ENCODE measurements at places on chromosomes 1 and 21.

- DNase-seq = no peak
Measured at GRCh38 chr1:240198376-240198775, 106.7 kb downstream of the FMN2 start.

GRCh38 chr1:156490401-156491032, 10.1 kb downstream of the MEF2D start:
- DNase-seq = peak; percentile 66

- no peak for DNase-seq
Measured at GRCh38 chr1:158471920-158472319, at the start of gene OR10R2. Gene OR10R2, plus strand, starts transcription at chr1:158472220. Its CDS starts 106 bp downstream, at chr1:158472326.

DNA sequence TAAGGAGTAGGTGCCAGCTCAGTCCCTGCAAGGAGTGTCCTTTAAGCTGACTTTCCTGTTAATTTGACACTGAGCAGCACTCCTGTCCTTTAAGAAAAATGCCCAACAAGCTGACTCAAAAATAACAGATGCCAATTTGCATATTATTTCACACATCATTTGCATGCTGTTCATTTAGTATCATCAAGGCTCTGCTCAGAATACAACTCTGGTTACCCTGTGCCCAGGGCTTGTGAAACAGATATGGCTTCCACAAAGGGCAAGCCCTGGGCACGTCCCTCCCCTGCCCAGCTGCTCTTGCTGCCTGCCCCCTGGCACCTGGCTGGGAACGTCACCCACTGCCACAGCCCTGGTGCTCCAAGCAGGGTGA, 10.3 kb downstream of the KCNN3 start:
- no peak for DNase-seq

DNA sequence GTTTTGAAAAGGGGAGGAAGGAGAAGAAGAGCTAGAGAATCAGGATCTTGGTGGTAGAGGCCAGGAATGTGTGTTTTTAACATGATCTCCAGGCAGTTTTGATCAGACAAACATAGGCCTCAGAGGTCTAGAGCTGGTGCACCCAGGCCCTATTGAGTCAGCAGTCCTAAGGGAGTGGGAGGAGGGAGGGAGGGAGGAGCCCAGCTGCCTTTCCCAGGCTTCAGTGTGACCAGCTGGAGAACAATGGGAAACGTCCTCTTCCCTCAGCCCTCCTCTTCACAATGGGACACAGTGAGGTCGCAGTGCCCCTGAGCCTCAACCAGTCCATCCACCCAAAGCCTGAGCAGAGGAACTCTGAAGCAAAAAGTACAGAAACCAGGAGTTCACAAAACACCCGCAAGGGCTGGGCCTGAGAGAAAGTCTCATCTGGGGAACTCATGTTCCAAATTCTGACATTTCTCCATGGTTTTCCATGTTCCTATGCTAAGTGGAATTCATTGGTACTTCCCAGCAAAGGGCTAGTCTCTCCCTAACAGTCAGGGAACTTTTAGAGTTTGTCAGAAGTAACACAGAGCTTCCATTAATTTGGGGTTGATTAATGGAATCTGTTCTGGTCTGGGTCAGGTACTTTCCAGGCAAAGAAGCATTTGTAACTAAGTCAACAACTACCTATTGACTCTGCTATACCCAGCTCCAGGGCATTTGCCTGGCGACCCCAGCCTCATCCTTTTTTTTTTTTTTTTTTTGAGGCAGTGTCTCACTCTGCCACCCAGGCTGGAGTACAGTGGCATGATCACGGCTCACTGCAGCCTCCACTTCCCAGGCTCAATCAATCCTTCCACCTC, 37.5 kb downstream of the ELAPOR1 start:
- DNase-seq = peak; percentile 73

DNA sequence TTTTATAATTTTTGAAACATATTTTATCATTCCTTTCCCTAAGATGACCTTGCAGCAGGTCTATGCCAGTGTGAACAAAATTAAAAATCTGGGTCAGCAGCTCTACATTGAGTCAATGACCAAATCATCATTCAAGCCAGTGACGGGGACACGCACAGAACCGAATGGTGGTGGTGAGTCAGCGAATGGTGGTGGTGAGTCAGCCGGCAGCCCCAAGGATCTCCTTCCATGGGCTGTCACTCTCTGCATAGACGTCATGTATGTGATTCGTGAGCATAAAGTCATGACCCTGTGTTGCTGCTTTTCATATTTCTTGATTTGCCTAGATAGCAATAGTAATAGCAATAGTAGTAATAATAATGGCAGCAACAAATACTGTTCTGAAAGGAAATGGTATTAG, 26.3 kb downstream of the PER3 start:
- DNase-seq = no peak

- no peak for DNase-seq
Measured at GRCh38 chr1:64327119-64327518, 123.7 kb downstream of the UBE2U start.

DNA sequence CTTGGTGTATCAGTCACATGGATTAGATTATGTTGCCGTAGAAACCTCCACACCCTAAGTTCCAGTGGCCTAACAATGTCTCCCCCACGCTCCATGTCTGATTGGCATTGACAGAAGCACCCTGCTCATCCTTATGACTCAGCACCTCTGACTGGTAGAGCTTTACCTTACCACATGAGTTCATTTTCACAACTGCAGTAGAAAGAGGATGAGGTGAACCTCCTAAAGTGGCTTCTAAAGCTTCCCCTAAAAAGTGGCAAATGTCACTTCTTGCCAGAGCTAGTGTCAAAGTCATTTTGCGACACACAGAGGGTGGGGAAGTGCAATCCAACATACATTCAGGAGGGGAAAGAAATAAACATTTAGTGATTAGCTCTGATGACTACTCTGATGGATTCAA, 30.6 kb upstream of the LYPD8 start:
- DNase-seq = no peak

GRCh38 chr1:206739411-206740076, 31.0 kb upstream of the IL19 start:
- no peak for DNase-seq

- DNase-seq = no peak
Measured at GRCh38 chr21:24890021-24890420, 717.3 kb downstream of the MRPL39 start.

DNA sequence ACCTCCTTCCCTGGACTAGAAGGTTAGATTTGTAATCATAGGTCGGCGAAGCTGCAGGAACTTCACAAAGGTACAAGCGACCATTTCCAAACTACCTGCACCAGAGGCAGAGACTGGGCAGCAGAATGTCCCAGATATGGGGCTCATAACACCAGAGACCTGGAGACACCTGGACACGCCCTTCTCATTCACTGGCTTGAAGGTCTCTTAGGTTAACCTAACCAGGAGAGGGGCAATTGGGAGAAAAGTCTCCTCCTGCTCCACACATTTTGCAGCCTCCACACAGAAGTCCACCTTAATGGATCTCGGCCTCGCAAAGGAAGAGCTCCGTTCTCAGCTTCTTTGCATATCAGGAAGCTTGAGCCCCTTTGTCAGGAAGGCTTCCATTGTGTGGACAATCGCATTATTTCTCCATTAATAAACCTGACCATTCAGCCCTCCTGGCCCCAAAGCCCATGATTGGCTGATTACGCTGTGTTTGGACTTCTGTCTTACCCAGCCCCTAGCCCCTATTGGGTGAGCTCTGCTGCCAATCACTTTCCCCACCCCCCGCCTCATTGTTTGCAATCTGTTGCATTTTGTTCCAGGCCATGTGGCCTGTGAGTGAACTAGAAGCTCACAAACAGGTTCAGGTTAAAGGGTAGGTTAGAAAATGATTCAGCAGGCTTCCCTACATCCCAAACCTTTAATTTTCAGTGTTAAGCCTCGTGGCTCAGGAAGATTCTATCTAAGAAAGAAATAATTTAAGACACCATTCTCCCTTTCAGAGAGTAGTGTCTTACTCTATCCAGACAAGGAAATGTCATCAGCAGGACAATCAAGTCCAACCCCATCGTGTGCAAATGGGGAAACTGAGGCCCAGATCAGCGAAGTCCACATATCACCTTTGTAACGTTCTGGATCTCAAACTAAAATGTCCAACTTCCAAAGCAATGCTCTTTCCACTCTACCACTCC, 2.8 kb downstream of the MYCL start:
- DNase-seq = peak; percentile 94

GRCh38 chr21:45856442-45856841, 125.1 kb upstream of the COL6A1 start:
- no peak for DNase-seq

GRCh38 chr1:93661829-93662474, 19.7 kb downstream of the BCAR3 start:
- DNase-seq = no peak

DNA sequence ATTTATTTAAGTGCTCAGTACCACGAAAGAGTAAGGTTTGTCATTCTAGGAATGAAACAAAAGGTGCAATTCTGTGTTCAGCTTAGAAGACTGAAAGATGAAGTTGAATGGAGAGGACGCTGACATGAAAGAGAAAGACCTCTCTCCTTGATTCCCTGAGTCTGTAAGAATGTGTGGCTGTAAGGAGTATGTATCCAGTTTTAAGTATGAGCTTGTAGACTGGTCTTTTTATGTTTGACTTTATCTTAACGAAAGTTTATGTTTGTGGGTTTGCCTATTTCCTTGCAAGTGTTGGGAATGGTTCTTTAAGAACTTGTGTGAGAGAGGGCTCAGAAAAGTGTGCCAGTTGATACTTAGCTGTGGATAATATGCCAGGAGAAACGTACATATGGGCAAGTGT, 1.4 kb downstream of the CHD1L start:
- no peak for DNase-seq

- no peak for DNase-seq
Measured at GRCh38 chr1:12085643-12086260, 22.6 kb downstream of the TNFRSF8 start.

GRCh38 chr1:229364207-229365065, 21.6 kb upstream of the CCSAP start:
- DNase-seq = no peak

GRCh38 chr21:44354775-44355771, 1.7 kb downstream of the TRPM2 start:
- DNase-seq = no peak

GRCh38 chr1:176854758-176855745, 309.5 kb downstream of the ASTN1 start:
- no peak for DNase-seq

GRCh38 chr1:164755690-164756089, 196.7 kb downstream of the PBX1 start:
- no peak for DNase-seq

DNA sequence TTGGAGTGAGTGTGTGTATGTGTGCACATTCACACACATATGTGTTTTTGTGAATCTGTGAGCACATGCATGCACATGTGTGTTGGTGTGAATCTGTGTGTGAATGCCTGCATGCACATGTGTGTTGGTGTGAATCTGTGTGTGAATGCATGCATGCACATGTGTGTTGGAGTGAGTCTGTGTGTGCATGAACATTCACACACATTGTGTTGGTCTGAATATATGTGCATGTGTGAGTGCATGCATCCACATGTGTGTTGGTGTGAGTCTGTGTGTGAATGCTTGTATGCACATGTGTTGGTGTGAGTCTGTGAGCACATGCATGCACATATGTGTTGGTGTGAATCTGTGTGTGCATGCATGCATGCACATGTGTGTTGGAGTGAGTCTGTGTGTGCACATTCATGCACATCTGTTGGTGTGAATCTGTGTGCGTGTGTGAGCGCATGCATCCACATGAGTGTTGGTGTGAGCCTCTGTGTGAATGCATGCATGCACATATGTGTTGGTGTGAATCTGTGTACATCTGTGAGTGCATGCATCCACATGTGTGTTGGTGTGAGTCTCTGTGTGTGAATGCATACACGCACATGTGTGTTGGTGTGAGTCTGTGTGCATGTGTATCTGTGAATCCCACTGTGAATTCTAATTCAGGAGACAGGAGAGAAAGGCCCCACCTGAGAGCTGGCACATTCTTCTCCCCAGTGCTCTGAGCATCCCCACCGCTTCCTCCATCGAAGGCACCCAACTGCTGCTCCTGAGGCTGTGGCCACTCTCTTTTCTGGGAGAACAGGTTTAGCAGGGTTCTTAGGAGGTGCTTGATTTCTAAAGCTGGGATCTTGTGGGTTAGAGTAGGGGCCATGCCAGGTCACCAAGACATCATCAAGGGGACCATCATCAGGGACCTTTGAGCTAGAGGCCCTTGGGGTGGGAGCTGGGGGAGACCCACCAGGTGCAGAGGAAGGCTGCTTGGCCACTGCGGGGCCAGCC, 117.5 kb upstream of the ARHGEF16 start:
- DNase-seq = no peak

- DNase-seq = no peak
Measured at GRCh38 chr1:207840380-207840779, 70.5 kb downstream of the CD34 start.

DNA sequence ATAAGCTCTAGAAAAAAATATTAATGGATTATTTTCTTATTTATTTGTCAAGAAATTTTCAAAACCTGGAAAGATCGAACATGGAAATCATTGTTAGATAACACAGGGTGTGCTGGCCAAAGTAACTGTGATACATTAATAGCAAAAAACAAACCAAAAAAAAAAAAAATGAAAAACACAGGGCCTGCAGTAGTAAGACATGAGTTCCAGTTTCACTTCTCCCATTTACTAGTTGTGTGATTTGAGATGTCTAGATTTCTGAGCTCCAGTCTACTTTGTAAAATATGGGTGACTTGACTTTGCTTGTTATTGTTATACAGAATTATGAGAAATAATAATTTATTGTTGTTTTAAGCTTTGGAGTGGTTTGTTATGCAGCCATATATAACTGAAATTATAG, 13.6 kb downstream of the FAM177B start:
- no peak for DNase-seq

DNA sequence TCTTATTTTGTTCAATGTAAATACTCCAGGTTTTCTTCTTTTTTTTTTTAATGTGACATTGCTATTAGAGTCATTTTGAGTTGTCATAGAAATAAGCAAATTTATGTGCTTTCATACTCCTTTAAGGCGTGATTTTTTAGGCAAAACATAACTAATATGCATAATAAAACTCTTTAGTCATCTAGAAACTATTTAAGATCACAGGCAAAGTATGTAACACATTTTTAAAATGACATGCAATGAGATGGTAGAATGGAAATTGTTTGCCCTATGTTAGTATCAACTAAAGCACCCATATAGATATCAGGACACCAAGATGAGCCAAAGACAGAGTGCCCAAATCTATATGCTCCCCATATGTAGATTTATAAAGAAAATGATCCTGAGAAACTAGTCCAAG, 41.5 kb upstream of the SGIP1 start:
- no peak for DNase-seq

Data from neural progenitor cell (in vitro differentiated cells).